ENCODE measurements at places on chromosomes 11 and 22.
A peak's percentile ranks its signal among the peaks of the same experiment; 100 is the strongest.

GRCh38 chr22:32672542-32672941, 129.0 kb upstream of the TIMP3 start:
- DNase-seq, result no peak

- peak; percentile 39 for DNase-seq
These were observed 111.8 kb downstream of the PDE2A start for GRCh38 chr11:72562431-72562830.

DNA sequence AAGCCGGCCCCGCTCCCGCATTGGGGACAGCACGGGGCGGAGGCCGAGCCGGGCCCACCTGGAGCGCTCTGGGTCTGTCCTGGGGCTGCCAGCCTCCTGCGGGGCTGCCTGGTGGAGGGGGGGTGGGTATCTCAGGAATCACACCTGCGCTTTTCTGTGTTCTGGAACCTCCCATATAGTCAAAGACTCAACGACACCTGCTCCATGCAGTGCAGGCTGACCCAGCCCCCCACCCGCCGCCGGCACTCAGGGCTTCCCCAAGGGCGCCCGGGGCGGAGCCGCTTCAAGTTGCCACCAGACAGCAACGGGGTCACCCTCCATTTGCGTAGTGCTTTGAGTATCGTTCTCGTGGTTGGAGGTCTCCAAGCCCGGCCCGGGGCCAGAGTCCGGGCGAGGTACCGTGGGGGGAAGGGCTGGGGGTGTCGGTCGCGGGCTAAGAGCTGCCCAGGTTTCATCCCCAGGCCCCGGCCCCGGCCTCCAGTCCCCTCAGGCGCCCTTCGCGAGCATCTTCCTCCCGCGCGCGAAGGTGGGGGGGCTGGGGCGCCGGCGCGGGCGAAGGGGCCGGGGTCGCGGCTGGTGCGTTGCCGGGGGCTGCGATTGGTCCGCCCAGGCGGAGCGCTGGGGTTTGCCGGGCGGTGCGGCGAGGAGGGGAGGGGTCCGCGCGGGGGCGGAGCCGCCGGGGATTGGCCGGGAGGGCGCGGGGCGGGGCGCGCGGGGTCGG, 6.6 kb downstream of the TSPAN4 start:
- no peak for DNase-seq

DNA sequence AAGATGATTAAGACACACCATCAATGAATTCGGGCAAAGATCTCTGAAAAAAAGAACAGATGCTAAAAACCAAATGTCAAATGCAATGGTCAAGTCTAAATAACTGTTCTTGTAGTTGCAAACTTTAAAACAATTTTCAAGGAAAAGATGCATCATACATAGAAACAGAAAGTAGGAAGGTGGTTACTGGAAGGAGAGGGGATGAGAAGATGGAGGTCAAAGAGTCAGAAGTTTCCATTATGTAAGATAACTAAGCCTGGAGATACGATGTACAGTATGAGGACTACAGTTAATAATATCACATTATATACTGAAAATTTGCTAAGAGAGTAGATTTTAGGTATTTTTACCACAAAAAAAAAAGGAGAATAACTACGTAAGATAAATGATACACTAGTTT, 27.1 kb downstream of the CWF19L2 start:
- DNase-seq, result no peak

DNA sequence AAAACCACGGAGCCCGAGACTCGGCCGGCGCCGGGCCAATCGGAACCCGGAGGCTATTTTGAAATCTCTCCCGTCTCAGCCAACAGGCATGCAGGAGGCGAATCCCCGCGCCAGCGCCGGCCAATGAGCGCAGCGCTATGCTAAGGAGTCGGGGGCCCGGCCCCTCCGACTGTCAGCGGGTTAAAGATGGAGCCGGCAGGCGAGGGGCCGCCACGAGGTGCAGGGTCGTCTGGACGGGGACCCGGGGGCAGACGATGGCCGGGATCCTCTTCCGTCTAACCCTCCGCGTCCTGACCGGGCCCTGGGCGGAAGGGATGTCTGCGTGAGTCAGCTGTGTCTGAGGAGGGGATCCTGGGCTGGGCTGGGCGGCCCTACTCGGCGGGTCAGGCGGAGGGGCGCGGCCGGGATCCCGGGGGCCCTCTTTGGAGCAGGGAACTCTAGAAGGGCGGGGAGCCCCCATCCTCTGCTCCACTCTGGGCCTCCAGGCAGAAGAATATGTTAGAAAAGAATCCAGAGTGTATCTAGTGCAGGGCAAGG, 10.0 kb downstream of the SDF2L1 start:
- DNase-seq, result peak; percentile 89

DNA sequence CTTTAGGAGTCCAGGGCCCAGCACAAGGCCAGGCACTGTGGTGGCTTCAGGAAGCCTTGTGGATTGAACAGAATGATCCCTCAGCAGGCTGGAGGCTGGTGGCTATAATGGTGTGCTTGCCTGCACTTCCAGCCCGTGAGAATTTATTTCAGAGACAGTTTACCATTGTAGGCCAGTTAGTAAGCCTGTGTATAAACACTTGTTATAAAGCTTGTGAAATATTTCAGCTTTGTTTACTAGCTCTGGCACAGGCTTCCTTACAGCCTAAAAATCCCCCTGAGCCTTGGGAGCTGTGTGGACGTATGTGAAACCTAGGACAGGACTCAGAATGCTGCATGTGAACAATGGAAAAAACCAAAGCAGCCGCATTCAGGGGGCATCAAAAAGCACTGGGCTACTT, 26.6 kb upstream of the ACER3 start:
- no peak for DNase-seq

DNA sequence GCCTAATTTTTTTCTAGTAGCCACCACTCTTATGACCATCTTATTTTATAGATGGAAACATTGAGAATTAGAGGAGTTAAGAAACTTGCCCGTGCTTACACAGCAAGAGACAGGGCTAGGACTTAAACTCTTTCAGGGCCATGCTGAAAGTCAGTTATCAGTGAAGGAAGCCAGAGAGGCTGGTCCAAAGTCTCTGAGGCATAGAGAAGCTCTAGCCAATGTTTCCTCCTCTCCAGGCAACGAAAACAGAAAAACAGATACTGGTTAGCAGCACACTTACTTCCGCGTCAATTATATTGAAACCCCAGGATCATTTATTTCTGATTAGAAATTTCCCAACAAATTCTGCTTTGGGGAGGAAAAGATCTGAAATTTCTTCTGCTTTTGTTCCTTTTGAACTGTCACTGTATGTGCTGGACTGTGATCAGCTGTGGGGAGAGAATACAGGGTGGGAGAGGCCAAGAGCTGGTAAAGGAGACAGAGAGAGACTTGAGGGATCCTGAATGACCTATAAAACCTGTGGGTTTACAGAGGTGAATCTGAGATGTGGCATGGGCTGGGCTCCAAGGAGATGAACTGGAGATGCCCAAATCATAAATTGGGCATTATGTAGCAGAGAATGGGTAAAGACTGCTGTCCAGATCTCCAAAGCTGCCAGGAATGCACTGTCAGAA, 37.5 kb upstream of the CAPRIN1 start:
- DNase-seq, result no peak

DNA sequence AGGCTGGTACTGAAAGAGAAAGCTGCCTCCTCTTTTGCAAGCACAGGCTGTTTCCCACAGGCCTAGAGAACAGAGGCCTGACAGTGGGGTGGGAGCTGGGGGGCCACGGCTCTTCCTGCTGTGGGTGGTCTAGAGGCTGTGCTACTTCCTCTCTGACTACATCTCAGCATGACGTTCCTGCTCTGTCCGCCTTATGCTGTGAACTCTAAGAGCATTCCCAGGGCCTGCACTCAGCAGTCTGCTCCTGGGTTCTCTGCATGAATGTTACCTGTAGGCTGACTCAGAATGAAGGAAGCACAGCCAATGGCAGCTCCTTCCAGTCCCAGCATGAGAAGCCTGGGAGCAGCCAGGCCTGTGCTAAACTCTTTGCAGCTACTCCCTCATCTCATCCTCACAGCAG, 534.3 kb downstream of the NTM start:
- no peak for DNase-seq

DNA sequence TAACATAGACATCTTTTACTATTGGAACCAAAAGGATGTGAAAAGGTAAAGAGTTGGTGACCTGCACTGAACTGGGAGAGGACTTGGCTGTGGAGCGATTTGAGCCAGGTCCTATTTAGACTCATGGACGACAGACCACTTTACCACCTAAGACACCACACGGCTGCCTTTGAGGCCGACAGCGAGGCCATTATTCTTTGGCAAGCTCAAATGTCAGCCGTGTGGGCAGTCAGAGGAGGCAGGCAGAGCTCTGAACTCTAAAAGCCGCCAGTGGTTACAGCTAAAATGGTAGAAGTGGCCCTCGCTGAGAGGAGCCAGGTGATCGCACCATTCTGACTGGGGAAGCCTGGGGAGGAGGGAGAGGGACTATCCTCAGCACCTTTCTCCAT, 50.5 kb downstream of the SCUBE1 start:
- DNase-seq, result no peak

DNA sequence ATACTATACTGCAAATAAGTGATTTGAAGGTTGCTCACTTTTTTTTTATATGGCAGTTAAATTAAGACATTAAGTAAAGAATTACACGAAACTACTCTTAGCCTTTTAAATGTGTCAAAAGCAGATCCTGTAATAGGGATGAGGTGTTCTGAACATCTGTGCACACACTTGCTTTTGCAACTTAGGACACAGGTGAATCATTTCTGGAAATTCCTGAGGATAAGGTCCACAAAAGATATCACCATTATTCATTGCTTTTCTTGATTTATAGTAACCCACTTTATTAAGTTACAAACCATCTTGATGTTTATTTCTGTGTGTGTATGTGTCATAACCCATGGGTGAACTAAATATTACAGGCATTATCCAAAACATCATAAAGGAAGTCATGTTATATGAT, 55.9 kb downstream of the SLC5A12 start:
- no peak for DNase-seq

- DNase-seq, result no peak
These were observed 6.4 kb upstream of the BMAL1 start for GRCh38 chr11:13271060-13271693.

All from tibial artery (tissue), 4 donors.